Endothelial cell (in vitro differentiated cells): ENCODE measurements at places on chromosomes 4 and X. TPM values are rescaled to one million over a fixed set of nuclear protein-coding genes. Genes with fewer than 3 reads are reported as not detected.
A peak's percentile ranks its signal among the peaks of the same experiment; 100 is the strongest.

DNA sequence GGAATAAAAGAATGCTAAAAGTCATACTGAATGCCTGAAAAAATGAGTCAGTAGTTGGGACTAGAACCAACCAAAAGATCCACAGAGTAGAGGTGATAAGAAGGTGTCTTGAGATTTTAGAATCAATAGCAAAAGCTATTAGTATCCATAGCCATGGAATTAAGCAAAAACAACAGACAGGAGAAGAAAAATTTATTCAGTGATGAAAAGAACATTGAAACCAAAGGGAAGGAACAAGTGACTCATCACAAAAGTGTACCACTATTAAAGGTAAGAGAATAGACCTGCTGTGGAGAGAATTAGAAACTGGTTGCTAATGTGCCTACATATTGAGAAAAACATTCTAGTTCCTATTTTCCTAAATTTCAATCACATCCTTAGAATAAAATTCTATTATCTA, 182.0 kb upstream of the NEIL3 start:
- no peaks in the 10 kb centered on the region for H3K36me3 ChIP-seq
- no peak overlapping the region for H3K4me3 ChIP-seq
- no peak for DNase-seq
- H3K27ac ChIP-seq, result no peak overlapping the region
- H3K27me3 ChIP-seq, result no peaks in the 10 kb centered on the region

- H3K36me3 ChIP-seq, result no peaks in the 10 kb centered on the region
- DNase-seq, result no peak
- peaks cover 2% of the 10 kb centered on the region for H3K27me3 ChIP-seq
Observed at GRCh38 chrX:18855919-18856644, 127.8 kb downstream of the PHKA2 start.

- DNase-seq, result no peak
- no peak overlapping the region for H3K27ac ChIP-seq
- no peaks in the 10 kb centered on the region for H3K27me3 ChIP-seq
- H3K4me3 ChIP-seq, result no peak overlapping the region
- H3K4me1 ChIP-seq, result no peaks in the 10 kb centered on the region
- H3K36me3 ChIP-seq, result no peaks in the 10 kb centered on the region
Observed at GRCh38 chrX:97743014-97743413, 859.3 kb downstream of the RPA4 start.

GRCh38 chr4:103099691-103100392, at the start of gene BDH2:
Gene BDH2, minus strand, starts transcription at chr4:103099834. Its CDS starts 3,580 bp downstream, at chr4:103096254.
- DNase-seq, result peak; percentile 32
- no peaks in the 10 kb centered on the region for H3K36me3 ChIP-seq
- H3K27me3 ChIP-seq, result peaks cover 4% of the 10 kb centered on the region
- peak within 1 kb of the TSS; percentile 86 for H3K27ac ChIP-seq
- H3K4me3 ChIP-seq, result peak within 1 kb of the TSS; percentile 91

DNA sequence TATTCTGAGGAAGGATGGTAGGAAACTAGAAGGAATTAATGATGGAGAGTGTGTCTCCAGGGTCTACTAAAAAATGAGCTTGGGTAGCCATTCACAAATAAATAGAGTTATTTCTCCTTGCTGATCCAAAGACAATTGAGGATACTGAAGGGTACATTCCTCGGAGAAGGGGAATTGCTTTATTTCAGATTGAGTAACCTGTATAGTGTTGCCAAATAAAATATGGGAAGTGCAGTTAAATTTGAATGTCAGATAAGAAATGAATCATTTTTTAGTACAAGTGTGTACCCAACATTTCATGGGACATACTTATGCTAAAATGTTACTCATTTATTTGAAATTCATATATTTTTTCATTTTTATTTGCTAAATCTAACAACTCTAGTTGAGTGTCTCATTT, 16.0 kb upstream of the VSIG1 start:
- peaks cover 1% of the 10 kb centered on the region for H3K27me3 ChIP-seq
- no peak overlapping the region for H3K4me3 ChIP-seq
- no peak overlapping the region for H3K27ac ChIP-seq
- no peak for DNase-seq

DNA sequence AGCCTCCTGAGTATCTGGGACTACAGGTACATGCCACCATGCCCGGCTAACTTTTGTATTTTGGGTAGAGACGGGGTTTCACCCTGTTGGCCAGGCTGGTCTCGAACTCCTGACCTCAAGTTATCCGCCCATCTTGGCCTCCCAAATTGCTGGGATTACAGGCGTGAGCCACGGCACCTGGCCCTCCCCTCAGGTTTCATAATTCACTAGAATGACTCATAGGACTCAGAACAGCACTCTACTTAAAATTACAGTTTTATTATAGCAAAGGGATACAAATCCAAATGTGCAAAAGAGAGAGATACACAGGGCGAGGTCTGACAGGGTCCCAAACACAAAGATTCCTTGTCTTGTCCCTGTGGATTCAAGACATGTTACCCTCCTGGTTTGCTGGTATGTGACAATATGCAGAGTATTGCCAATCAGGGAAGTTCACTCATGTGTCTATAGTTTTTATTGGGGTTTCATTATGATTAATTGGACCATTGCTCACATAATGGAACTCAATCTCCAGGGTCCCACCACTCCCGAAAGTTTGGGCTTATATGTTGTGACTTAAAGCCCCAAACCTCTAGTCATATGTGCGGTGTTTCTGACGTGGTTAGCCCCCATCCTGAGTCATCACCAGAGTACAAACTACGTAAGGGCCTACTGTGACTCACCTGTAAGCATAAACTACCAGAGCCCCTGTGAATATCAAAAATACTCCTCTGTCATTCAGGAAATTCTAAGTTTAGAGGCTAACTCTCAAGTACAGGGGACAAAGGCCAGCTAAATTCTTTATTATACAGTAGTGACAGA, 5.2 kb downstream of the YIPF6 start:
- H3K27me3 ChIP-seq, result peaks cover 2% of the 10 kb centered on the region
- peaks cover 5% of the 10 kb centered on the region for H3K4me1 ChIP-seq
- DNase-seq, result no peak

- no peak for DNase-seq
- H3K4me3 ChIP-seq, result no peak overlapping the region
- no peaks in the 10 kb centered on the region for H3K36me3 ChIP-seq
- H3K27ac ChIP-seq, result no peak overlapping the region
Observed at GRCh38 chrX:13266641-13267345, 53.1 kb downstream of the ATXN3L start.

GRCh38 chr4:76251441-76252270, at the start of gene FAM47E:
Gene FAM47E, plus strand, starts transcription at chr4:76251721. Its CDS starts 26 bp downstream, at chr4:76251747.
- H3K27ac ChIP-seq, result peak within 1 kb of the TSS; percentile 95
- H3K36me3 ChIP-seq, result no peaks in the 10 kb centered on the region
- H3K27me3 ChIP-seq, result peaks cover 4% of the 10 kb centered on the region
- H3K4me1 ChIP-seq, result peaks cover 8% of the 10 kb centered on the region

DNA sequence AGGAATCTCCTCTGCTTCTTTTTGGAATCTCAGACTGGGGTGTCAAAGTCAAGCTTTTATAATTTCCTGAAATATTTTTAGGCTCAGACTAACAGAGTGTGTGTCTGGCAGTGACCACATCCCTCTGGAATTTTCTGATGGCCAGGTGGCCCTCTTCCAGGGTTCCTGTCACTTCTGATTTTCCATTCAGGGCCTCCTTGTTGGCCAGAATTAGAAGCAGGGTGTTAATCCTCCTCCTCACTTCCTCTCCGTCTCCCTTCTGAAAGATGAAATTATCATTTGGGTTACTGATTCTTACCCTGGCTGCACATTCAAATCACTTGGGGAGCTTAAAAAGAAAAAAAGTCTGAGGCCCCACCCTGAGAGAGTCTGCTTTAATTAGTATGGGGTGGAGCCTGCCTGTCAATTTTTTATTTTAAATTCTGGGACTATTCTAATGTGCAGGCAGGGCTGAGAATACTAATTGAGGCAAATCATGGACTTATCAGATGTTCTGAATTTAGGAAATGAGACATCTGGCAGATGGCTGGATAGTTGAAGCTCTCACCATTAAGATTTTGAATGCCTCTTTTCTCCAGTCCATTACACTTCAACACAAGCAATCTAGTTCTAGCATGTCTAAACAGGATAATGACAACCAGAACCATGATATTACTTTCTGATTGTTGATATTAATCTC, 43.2 kb downstream of the HAND2 start:
- no peak for DNase-seq
- no peaks in the 10 kb centered on the region for H3K36me3 ChIP-seq
- H3K27me3 ChIP-seq, result peaks cover 4% of the 10 kb centered on the region
- no peak overlapping the region for H3K27ac ChIP-seq
- H3K4me3 ChIP-seq, result no peak overlapping the region

DNA sequence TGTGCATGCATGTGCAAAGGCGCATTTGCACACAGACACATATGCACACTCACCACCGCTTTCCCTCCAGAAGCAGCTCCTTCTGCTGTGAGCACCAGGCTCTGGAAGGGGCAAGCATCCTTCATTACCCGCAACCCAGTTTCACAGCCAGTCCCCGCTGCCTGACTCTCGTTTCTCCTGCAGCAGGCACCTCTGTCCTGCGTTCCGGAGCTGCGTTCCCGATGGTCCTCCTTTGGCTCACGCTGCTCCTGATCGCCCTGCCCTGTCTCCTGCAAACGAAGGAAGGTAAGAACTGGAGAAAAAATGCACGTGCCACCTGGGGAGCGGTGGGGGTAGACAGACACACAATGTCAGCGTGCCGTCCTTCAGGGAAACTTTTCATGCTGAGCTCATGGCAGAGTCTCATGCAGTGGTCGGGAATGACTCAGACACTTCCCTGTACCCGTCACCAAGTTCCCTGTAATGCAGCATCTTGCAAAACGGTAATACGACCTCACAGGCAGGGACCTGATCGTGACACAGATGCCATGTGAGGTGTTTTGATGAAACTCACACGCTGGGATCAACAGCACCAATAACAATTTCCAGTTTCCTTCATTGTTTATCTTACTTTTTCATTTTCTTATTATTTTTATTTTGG, 5.1 kb downstream of the IL3RA start:
- no peak overlapping the region for H3K4me3 ChIP-seq
- H3K4me1 ChIP-seq, result no peaks in the 10 kb centered on the region
- DNase-seq, result no peak
- H3K27me3 ChIP-seq, result peaks cover 9% of the 10 kb centered on the region

TAF7L gene
- total RNA-seq, result 0.31 TPM
